ENCODE measurements at places on chromosomes 3 and 15. TPM values are rescaled to one million over a fixed set of nuclear protein-coding genes. Genes with fewer than 3 reads are reported as not detected.
A peak's percentile ranks its signal among the peaks of the same experiment; 100 is the strongest.

The TM4SF4 gene
- total RNA-seq: 0.94 TPM

The SNURF gene
- 19.1 TPM for total RNA-seq

The IGF2BP2 gene
- total RNA-seq: 26.9 TPM

The CHRM5 gene
- 0.06 TPM for total RNA-seq

The SPINK8 gene
- total RNA-seq: not detected

- no peaks in the 10 kb centered on the region for H3K36me3 ChIP-seq
- H3K4me3 ChIP-seq: no peak overlapping the region
- H3K27ac ChIP-seq: no peak overlapping the region
- no peaks in the 10 kb centered on the region for H3K27me3 ChIP-seq
- DNase-seq: peak; percentile 34
Observed at GRCh38 chr15:89790661-89791060, 14.5 kb downstream of the MESP2 start.

GRCh38 chr3:62892951-62893350 is 17.7 kb upstream of the CADPS start:
- no peak for DNase-seq
- no peak overlapping the region for H3K27ac ChIP-seq
- no peaks in the 10 kb centered on the region for H3K4me1 ChIP-seq
- no peaks in the 10 kb centered on the region for H3K27me3 ChIP-seq

DNA sequence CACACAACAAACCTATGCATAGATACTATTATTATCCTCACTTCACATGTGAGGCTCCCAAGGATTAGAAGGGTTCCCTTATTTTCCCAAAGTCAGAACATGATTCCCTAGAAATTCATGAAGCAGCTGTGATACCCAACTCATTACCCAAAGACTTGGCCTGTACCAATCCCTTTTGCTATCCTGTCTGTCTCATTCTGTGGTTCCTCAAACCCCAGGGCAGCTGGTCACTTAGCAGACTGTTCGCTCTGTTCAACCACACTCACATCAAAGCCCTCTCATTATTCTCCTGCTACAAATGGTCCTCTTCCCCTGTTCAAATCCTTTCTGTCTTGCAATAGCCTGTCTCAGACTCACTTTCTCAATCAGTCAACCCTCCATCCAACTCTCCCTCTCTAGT is 154.3 kb upstream of the TRIM42 start:
- no peak for DNase-seq
- H3K36me3 ChIP-seq: no peaks in the 10 kb centered on the region

- DNase-seq: peak; percentile 59
- no peak overlapping the region for H3K27ac ChIP-seq
- H3K27me3 ChIP-seq: no peaks in the 10 kb centered on the region
- H3K4me3 ChIP-seq: no peak overlapping the region
Observed at GRCh38 chr3:4290272-4290893, 12.8 kb upstream of the SETMAR start.

DNA sequence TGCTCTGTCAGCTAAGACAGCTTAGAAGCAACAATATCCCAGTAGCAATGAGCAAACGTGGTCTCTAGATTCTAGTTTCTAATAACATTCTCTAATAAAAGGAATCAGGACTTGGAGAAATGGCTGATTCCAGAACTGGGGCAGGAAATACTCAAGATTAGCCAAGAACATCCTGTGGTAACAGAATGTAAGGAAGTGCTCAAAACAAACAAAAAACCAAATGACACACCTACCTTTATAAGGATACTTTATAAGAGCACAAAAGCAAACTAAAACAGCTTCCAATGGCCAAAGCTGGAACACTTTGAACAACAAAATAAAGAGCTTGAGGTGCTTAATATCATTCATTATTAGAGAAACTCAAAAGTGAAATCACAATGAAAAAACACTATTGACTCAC is 33.1 kb upstream of the EIF5A2 start:
- H3K4me1 ChIP-seq: no peaks in the 10 kb centered on the region
- no peak overlapping the region for H3K4me3 ChIP-seq
- H3K36me3 ChIP-seq: no peaks in the 10 kb centered on the region
- no peak overlapping the region for H3K27ac ChIP-seq
- H3K27me3 ChIP-seq: no peaks in the 10 kb centered on the region

GRCh38 chr3:183188895-183189462 is 26.4 kb upstream of the LAMP3 start:
- peak; percentile 48 for DNase-seq
- H3K4me1 ChIP-seq: peaks cover 6% of the 10 kb centered on the region
- H3K27ac ChIP-seq: no peak overlapping the region
- H3K4me3 ChIP-seq: no peak overlapping the region
- H3K36me3 ChIP-seq: no peaks in the 10 kb centered on the region

DNA sequence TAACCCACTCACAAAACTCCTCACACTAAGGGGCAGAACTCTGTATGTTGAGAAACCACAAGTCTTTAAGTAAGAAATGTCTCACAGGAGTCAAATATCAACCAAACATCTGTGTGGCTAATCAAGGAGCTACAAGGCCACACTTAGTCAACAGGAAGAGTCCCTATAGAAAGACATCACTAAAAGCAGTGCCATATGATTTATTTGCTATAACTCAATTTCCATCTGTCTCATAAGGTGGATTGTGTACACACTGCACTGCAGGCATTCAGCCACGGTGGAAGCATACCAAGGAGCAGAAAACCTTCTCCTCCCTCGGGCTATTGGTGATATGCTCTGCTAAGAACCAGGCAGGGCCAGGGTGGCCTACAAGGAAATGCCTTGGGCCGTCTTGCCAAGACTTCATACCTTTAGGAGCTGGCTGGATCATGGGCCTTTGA is 197.6 kb upstream of the CFAP20DC start:
- H3K36me3 ChIP-seq: no peaks in the 10 kb centered on the region
- no peaks in the 10 kb centered on the region for H3K27me3 ChIP-seq
- peaks cover 3% of the 10 kb centered on the region for H3K4me1 ChIP-seq
- DNase-seq: peak; percentile 59

- peaks cover 11% of the 10 kb centered on the region for H3K36me3 ChIP-seq
- DNase-seq: peak; percentile 42
- peaks cover 5% of the 10 kb centered on the region for H3K4me1 ChIP-seq
- H3K4me3 ChIP-seq: peak overlapping the region; percentile 78
- no peaks in the 10 kb centered on the region for H3K27me3 ChIP-seq
- peak overlapping the region; percentile 97 for H3K27ac ChIP-seq
Observed at GRCh38 chr3:150545419-150546225, 674 bp downstream of the SERP1 start.

DNA sequence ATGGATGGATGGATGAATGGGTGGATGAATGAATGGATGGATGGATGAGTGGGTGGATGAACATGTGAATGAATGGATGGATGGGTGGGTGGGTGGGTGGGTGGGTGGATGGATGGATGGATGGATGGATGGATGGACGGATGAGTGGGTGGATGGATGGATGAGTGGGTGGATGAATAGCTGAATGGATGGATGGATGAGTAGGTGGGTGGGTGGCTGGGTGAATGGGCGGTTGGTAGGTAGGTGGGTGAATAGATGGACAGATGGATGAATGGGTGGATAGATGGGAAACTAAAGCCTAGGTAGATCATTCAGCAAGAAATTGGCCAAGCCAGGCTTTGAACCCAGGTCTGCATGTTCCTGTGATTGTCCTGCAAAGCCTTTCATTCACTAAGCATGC is 155.6 kb downstream of the WNT5A start:
- no peaks in the 10 kb centered on the region for H3K27me3 ChIP-seq
- peaks cover 2% of the 10 kb centered on the region for H3K4me1 ChIP-seq
- DNase-seq: no peak
- no peaks in the 10 kb centered on the region for H3K36me3 ChIP-seq
- H3K27ac ChIP-seq: no peak overlapping the region

DNA sequence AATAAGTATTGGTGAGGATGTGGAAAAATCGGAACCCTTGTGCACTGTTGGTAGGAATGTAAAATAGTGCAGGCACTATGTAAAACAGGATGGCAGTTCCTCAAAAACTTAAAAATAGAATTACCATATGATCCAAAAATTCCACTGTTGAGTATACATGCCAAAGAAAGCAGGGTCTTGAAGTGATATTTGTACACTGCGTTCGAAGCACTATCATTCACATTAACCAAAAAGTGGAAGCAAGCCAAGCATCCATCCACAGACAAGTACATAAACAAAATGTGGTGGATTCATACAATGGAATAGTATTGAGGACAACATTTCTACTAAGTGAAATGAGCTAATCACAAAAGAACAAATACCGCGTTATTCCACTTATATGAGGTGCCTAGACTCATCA is 200.7 kb downstream of the TJP1 start:
- no peak overlapping the region for H3K27ac ChIP-seq
- no peaks in the 10 kb centered on the region for H3K36me3 ChIP-seq
- no peak overlapping the region for H3K4me3 ChIP-seq
- no peaks in the 10 kb centered on the region for H3K27me3 ChIP-seq
- peak; percentile 34 for DNase-seq
